ENCODE measurements at places on chromosomes 6 and 20.

- DNase-seq, result peak; percentile 76
Observed at GRCh38 chr6:134413241-134413643, 95.3 kb upstream of the SGK1 start.

DNA sequence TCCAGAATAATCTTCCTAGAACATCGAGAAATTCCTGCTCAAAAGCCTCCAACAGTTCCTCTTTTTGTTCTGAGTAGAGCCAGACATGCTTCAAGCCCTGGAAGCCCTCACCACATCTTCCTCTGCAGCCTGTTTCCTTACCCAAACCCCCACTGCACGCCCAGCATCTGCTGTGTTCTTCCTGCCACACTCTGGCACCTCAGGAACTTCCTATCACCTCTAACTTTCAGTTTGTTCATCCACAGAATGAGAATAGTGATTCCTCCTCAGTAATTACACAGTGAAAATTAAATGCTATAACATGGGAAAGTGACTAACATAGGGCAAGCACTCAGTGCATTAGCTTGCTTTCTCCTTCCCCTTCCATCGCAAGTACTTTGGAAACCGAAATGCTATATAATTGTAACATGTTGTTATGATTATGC lies 26.3 kb downstream of the C6orf89 start:
- peak; percentile 68 for DNase-seq

DNA sequence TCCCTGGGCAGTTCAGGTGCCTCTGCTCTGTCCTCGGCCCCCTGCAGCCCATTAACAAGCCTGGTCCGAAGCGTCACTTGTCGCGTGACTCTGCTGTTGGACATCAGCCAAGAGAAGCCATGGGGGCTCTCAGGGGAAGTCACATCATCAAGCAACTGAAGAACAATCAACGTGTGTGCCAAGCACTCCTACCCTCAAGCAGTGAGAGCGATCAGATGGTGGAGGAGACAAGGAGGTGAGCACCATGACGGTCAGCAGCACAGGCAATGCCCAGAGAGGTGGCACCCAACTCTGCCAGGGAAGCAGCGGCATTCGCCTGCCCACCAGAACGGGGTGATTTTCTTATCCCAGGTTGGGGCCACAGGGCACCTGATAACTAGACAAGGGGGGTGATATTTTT lies 132.7 kb downstream of the AGPAT4 start:
- DNase-seq, result no peak

- no peak for DNase-seq
Observed at GRCh38 chr6:112800916-112801315, 453.8 kb downstream of the RFPL4B start.

DNA sequence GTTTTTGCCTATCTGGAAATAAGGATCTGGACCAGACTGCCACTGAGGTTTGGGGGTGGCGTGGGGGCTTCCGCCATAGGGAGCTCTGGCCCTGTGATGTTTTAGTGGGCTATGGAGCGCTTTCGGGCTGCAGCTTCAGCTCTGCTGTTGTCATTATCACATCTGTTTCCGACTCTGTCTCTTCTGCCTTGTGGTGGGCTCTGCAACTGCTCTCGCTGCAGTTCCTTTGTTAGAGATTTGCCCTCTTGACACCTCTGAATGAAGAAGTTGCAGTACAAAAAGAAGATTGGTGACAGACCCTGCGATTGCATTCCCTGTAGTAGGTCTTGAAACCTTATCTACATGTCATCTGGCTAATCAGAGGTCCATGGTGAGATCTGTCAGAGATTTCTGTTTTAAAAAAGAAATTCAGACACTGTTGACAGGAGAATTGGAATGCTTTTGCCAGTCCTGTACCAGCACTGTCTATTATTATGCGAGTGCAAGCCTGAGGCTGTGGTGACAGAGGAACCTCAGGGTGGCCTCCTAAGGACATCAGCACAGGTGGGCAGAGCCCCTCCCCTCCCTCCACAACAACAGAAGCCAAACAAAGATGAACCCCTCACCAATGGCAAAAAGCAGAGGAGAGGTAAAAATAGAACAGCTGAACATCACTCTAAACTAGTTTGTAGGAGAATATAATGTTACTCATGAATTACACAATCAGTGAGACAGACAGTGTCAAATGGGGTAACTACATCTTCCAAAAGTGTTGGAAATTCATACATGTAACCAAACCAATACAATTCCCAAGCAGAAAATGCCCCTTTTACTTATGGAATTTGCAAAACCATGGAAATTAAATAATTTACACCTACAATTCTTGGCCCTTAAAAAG lies 63.5 kb upstream of the DEFB112 start:
- no peak for DNase-seq

DNA sequence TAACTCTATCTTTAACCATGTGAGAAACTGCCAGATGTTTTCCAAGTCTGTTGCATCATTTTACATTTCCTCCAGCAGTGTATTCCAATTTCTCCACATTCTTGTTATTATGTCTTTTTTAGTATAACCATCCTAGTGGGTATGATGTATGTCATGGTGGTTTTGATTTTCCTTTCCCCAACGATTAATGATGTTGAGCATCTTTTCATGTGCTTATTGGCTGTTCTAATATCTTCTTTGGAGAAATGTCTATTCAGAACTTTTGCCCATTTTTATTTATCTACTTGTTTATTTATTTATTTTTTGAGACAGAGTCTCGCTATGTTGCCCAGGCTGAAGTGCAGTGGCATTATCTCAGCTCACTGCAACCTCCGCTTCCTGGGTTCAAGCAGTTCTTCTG lies 4.3 kb upstream of the C6orf62 start:
- no peak for DNase-seq

DNA sequence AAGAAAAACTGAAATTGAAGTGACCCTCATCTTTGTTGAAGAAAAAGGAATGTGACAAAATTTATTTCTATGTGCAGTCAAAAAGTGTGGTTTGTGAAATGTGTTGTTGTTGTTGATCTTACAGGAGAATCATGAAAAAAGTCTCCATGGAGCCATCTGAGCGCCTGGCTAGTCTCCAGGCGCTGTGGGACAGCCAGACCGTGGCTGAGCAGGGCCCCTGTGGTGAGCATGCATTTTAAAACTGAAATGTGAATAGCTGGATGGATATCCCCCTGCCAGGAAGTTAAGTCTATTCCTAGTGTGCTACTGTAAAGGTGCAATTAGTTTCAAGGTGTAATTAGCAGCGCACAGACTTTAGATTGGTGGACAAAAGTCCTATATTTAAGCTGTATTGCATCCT lies 170.6 kb downstream of the CARMIL1 start:
- DNase-seq, result no peak

- no peak for DNase-seq
Observed at GRCh38 chr6:104860221-104860620, 502 bp upstream of the HACE1 start.

DNA sequence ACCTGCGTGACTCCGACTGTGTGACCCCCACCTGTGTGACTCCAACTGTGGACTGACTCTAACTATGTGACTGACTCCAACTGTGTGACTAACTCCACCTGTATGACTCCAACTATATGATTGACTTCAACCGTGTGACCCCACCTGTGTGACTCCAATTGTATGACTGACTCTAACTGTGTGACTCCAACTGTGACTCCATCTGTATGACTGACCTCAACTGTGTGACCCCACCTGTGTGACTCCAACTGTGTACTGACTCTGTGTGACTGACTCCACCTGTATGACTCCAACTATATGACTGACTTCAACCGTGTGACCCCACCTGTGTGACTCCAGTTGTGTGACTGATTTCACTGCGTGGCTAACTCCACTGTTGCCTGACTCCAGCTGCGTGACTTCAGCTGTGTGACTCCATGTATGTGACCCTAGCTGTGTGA lies 38.6 kb downstream of the SYNJ2 start:
- no peak for DNase-seq

GRCh38 chr6:170128811-170129681 lies 161.8 kb downstream of the DLL1 start:
- DNase-seq, result no peak

- no peak for DNase-seq
Observed at GRCh38 chr6:113184291-113184690, 672.9 kb upstream of the MARCKS start.

GRCh38 chr20:14264869-14265268 lies 72.5 kb downstream of the FLRT3 start:
- DNase-seq, result peak; percentile 7

DNA sequence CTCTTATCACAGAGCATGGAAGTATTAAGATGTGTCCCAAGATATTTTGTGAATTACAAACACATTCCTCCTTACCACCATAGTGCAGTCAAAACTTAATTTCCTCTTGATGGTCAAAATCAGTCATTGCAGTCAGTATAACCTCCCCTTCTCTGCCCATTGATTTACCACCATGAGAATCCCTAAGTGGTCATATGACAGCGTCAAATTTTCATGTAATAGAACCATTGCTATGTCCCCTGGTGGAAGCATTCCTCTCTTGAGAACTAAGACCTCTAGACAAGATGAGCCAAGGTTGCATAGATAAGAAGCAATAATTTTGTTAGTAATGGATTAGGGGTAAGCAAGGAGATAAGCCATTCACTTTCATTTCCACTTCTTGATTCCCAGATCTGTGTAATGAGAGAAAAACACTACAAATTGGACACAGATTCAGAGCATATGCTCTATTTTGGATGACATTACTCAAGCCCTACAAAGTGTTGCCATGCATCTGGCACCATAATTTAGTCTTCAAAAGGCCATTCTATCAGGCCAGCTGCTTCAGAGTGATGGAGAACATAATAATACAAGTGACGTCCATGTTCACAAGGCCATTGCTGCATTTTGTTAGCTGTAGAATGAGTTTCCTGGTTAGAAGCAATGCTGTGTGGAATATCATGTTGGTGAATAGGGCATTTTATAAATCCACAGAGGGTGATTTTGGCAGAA lies 49.6 kb upstream of the PDE7B start:
- no peak for DNase-seq

DNA sequence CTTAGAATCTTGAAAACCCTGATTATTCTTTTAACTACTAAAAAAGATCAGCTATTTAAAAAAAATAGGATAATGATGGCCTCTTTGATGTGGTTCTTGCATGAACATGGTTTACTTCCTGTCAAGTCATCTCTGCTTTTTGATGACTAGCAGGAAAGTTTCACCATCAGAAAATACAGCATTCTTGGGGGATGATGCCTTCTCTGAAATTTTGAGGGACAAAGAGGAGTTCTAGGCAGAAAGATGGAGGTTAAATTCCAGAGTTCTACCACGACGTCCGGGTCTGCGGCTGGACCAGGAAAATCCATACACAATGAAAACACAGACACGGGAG lies 130.4 kb downstream of the OLIG3 start:
- no peak for DNase-seq

GRCh38 chr20:59744756-59745155 lies 140.4 kb downstream of the PHACTR3 start:
- no peak for DNase-seq

DNA sequence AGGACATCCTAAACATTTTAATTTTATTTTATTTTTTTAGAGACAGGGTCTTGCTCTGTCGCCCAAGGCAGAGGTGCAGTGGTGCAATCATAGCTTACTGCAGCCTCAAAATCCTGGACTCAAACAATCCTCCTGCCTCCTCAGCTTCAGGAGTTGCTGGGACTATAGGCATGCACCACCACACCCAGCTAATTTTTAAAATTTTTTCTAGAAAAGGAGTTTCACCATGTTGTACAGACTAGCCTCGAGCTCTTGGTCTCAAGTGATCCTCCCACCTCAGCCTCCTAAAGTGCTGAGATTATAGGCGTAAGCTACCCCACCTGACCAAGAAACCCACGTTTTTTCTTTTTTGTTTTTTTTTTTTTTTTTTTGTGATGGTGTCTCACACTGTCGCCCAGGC lies 33.3 kb downstream of the BAK1 start:
- DNase-seq, result no peak

DNA sequence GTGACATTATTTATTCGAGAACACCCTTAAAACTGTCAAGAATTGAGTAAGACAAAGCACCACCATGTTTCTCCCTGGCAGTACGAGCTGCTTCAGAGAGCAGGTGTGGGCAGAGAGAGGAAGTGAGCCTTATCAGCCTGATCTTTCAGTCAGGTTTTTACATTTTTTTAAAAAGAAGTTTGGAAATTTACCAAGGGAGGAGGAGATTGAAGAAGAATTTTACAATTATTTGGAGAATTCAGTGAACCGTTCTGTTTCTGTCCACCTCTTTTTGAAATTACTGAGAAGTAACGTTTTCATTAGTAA lies 75.5 kb downstream of the ZDHHC14 start:
- peak; percentile 46 for DNase-seq

DNA sequence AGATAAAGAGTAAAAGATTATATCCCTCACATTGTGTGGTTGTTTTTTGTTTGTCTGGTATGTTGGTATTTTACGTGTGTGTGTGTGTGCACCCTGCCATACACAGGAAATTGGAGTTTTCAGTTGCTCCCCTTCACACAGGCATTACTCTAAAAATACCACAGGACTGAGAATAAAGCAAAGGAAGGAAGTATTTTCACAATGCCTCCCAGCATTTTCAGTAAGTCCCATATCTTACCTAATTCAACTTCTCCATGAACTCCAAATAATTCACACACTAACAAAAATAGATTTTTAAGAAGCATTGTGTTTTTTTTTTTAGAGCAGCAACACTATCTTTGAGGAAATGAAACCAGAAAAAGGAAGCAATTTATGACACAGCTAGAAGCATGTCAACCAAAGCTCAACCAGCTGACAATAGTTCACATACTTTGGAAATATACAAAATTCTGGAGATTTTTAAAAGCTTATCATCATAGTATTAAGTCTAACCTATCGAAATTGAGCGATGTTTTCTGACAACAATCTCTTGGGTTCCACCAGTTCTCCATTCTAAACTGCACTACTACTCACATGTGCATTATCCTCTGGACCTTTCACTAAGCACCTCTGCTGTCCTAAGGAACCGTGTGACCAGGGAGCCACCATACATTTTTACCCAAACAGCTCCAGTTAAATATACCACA lies 2.1 kb downstream of the UBE2J1 start:
- peak; percentile 78 for DNase-seq

GRCh38 chr6:137664183-137664582 lies 170.0 kb upstream of the OLIG3 start:
- DNase-seq, result no peak

GRCh38 chr20:695165-695866 lies 19.7 kb upstream of the SCRT2 start:
- DNase-seq, result no peak

GRCh38 chr6:32220021-32220420 lies 3.8 kb downstream of the NOTCH4 start:
- DNase-seq, result no peak

DNA sequence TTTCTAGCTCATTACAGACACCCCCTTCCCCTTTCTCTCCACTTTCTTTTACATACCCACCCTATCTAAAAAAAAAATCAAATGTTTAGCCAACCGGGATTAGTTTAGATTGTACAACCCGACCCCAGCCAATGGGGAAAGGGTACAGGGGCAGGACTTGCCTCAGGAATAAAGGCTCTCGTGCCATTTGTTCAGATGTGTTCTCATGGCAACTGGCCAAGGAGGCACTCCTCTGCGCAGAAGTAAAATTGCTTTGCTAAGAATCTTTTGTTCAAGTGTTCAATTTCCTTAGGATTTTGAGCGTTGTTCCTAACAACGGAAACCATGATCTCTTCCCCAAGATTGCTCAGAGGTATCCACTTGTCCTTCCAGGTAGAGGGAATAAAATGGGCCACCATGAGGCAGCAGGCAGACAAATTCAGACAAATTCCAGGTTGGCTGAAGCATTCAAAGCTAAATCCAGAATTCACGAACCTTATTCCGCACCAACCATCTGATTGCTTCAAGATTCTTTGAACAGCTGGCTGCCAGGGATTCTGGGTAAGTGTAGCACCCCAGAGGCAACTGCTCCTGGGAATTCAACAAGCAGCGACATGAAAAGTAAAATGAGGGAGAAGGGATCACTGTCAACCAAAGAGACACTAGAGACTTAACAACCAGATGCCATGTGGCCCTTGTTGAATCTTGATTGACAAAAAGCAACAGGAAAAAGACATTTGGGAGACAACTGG lies 431.8 kb downstream of the PREX1 start:
- no peak for DNase-seq

Measured in NB4 (cell line).